D721Med (cell line): ENCODE measurements at places on chromosomes 6 and 20.

DNA sequence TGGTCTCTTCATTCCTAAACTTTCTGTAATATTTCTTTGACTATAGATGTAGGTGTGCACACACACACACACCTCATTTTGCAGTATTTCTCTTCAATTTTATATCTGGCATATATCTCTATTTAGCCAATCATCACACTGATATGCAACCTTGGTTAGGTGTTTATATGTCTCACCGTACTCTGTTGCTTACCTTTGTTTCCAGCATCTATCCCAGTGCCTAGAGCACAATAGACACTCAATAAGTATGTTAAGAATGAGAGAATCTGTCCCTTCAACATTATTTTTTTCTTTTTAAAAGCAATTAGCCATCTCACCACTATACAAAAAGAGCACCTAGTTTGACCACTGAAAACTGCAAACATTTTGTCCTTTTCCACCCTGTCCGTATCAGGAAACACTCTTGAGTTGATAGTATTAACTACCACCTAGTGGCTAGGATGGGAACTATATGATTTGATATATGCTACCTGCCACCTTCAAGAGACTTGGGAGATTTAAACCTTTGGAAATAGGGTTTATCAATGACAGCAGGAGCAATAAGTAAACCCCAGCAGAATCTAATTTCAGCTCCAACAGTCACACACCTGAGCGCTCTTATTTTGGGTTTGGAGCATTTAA is 48.7 kb upstream of the RSPO3 start:
- DNase-seq = no peak

DNA sequence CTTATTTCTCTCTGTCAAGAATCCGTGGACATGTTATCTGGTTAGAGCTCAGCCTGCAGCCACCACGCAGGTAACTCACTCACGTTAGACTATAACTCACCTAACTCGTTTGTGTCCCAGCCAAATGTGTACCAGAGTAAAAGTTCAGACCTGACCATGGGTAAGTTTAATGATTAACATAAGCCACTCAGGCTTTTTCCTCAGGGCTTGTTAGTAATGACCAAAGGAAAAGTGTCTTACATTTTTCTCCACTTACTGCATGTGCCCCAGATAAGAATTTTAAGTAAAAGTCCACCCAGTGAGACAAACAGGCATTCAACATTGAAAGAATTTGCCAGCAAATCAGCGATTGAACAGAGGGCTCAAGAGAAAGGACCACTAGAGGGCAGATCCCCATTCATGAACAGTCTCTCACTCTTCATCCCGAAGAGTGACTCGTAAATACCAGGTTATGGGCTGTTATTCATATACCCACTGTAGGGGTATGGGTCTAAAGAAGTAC is at the start of gene PKHD1:
Gene PKHD1, minus strand, starts transcription at position 116 of the 502 bp plus-strand sequence. CDS start 2,680 bp downstream, outside the sequence.
- no peak for DNase-seq

DNA sequence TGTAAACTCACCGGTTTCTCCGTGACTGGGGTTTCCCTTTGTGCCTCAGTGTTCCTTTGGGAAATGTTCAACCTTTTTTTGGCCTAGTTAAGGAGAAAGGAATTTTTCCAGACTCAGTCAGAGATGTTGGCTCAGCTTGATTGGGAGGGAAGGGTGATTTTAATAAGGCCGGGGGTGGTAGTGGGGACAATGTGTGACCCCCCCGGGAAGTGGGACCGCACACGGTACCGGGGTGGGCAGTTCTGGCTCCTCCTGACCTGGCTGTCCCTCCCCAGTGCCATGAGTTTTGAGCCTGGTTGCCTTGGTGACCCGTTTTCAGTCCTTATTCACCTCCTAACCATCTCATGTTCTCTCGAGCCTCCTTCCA is 132.7 kb downstream of the SNX5 start:
- DNase-seq = no peak

DNA sequence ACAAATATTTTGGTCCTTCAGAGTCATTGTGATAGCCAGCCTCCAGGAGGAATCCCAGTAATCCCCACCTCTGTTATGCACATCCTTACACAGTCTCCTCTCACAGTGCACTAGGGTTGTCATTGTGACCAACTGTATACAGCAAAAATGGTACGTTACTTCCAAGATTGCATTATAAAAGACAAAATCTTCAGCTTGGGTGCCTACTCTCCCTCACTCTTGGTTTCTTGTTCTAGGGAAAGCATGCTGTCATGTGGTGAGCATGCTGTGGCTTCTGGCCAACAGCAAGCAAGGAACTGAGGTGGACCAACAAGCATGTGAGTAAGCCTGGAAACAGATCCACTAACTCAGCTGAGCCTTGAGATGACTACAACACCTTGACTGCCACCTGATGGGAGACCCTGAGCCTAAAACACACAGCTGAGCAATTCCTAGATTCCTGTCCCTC is 130.1 kb upstream of the DST start:
- DNase-seq = no peak

- no peak for DNase-seq
Observed at GRCh38 chr6:105452924-105453756, 50.3 kb upstream of the PREP start.

- DNase-seq = no peak
Observed at GRCh38 chr6:116420341-116420740, 40.8 kb upstream of the CALHM6 start.

GRCh38 chr6:137882225-137882961 is 15.3 kb downstream of the TNFAIP3 start:
- no peak for DNase-seq

DNA sequence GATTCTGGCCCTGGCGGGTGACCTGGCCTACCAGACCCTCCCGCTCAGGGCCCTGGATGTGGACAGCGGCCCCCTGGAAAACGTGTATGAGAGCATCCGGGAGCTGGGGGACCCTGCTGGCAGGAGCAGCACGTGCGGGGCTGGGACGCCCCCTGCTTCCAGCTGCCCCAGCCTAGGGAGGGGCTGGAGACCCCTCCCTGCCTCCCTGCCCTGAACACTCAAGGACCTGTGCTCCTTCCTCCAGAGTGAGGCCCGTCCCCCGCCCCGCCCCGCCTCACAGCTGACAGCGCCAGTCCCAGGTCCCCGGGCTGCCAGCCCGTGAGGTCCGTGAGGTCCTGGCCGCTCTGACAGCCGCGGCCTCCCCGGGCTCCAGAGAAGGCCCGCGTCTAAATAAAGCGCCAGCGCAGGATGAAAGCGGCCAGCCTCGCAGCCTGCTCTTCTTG is 868 bp upstream of the SLC2A4RG start:
- DNase-seq = no peak

- no peak for DNase-seq
Observed at GRCh38 chr20:49757597-49757996, 43.9 kb upstream of the B4GALT5 start.

DNA sequence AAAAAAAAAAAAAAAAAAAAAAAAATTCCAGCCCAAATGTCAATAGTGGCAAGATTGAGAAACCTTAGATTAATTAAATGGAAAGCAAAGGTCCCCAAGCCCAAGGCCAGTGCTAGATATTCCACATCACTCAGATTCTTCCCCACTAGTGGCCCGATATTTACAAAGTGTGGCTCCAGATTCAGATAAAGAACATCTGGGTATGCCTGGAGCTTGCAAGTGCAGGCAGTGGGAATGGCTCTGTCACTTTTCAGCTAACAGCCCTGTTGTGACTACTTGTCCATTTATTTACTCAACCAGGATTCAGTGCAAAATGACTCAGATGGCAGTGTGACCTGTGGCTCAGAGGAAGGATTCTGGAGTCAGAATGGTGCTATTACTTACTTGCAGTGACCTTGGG is 8.2 kb upstream of the KCNB1 start:
- DNase-seq = no peak

DNA sequence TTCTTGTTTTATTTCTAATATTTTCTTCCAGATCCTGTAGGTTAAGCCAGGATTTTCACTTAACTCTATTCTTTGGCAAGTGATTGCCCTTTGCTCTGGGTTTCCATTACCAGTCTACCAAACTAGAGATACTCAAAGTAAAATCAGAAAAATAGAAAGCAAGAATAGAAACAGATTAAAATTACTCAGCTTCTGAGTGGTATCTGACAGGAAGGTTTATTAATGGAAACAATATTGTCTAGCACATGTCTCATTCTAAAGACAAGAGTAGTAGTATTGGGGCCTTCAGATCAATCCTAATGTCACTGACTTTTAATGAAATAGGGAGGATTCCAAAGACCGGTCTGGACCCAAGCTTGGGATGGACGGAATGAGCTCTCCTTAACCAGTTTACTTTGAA is 72.3 kb downstream of the SIM1 start:
- no peak for DNase-seq

GRCh38 chr6:19827247-19827646 is 9.9 kb upstream of the ID4 start:
- no peak for DNase-seq

- DNase-seq = no peak
Observed at GRCh38 chr20:2748551-2749342, 51.7 kb downstream of the CPXM1 start.

- DNase-seq = no peak
Observed at GRCh38 chr6:15522427-15522826, 140.4 kb downstream of the DTNBP1 start.

- DNase-seq = no peak
Observed at GRCh38 chr20:34941226-34941625, 14.4 kb downstream of the GSS start.

DNA sequence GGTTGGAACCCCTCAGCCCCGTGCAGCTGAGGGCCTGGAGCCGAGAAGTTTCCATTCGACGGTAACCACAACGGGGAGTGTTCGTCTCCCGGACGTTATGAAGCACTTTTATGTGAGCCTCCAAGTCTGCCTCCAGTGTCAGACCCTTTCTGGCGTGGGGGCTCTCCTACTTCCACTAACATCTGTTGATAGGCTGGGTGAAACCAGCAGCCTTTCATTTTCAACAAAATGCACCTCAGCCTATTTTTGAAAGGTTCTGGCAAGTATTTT is 257.4 kb downstream of the THBS2 start:
- no peak for DNase-seq

DNA sequence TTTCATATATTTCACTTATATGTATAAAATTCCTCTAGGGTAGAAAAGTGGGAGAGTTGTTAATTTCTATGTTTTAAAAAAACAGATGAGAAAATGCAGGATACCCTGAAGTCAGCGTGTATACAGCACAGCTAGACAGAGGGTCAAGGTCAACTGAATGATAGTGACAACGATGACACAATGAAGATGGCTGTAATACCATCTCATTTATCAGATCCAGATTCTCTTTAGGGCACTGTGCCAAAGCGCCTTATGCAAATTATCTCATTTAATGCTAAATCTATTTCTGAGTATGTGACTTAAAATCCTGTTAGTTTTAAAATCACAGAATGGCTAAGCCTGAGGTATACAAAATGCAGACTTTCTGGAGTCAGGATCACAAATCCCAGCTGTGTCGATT is 431.4 kb upstream of the RUNX2 start:
- DNase-seq = no peak

DNA sequence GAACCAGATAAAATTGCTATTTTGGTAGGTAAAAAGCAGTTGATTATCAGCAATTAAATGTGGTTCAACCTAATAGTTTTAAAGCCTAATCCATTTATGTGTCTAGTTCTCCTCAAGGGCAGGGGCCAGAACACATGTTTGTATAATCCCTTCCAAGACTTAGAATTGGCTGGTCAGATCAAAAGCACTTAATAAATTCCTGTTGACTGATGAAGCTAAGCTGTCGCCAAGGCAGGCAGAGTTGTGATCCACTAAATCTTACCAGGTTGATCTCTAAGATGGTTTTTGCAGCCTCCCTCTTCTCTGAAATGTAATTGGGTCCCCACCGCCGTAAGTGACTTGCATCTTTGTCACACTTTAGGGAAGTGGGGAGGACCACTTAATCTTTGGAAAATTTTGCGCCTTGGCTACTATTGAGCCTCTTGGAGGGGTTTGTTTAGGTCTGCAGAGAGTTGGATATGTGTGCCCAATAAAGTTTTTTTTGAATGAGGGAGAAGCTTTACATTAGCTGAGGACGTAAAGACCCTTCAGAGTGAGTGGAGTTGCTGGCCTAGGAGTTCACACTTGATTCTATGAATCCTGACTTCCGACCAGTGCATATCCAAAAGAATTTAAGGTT is 65.9 kb downstream of the PHF20 start:
- DNase-seq = peak; percentile 83

- DNase-seq = no peak
Observed at GRCh38 chr6:131787766-131788712, 19.8 kb upstream of the ENPP1 start.

DNA sequence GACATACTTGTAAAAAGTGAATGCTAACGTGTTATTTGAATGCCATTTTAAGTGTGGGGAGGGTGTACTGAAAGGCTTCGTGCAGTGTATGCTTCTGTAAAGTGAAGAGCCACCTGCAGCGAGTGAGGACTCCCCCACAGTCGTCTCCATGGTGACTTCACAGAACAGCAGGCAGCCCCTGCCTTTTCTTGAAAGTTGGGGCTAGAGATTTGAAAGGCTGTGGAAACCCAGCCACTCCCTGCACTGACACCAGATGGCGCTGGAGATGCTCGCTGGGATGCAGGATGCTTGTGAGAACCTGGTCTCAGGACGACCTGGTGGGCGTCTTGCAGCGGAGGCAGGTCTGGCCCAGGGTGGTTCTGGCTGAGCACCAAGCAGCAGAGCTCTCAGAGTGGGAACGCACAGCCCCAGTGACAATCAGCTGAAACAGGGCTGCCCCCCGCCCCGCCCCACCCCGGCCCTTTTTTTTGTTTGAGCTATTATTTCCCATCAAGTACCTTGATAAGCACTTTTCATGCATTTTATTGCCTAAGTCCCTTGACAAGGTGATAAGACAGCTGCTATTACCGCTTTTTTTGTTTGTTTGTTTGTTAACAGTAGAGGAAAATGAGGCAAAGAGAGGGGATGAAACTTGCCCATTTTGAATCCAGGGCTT is 150.3 kb downstream of the SYCP2 start:
- DNase-seq = no peak

GRCh38 chr6:148736774-148737412 is 9.9 kb upstream of the UST start:
- DNase-seq = no peak

DNA sequence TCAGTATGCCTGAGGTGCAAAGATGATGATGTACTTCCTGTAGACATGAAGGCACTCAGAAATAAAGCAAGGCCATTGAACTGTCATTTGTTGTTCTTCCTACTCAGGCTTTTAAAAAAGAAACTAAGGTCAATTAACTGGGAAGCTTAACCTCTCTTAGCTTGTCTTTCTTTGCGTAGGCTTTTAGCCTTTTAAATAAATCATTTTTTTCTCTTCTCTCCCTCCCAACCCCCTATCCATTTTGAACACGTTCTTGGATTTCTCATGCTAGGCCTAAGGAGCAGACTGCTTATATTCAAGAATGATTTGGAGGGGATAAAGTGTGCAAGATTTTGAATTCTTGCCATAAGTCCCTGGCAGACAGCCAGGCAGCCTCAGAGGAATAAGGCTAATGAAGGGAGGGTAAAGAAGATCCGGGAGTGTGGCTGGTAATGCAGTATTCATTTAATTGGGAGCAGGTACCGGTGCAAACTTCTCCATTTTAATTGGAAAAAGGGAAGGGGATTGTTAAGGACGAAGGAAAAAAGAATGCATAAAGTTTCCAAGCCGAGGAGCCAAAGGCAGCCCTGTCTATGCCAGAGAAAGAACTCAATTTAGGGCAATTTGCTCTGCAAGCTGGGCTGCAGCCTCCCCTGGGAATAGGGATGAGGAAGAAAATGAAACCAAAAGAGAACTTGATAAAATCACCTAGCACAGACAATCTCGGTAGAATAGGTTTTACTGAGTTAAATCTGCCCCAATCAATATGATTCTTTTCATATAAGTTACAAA is 343.8 kb upstream of the MMS22L start:
- DNase-seq = no peak
